CD4-positive, alpha-beta T cell treated with Interleukin-6 at 100 ng/mL for 8 hours (primary cell): ENCODE measurements at places on chromosomes 7 and 10.

DNA sequence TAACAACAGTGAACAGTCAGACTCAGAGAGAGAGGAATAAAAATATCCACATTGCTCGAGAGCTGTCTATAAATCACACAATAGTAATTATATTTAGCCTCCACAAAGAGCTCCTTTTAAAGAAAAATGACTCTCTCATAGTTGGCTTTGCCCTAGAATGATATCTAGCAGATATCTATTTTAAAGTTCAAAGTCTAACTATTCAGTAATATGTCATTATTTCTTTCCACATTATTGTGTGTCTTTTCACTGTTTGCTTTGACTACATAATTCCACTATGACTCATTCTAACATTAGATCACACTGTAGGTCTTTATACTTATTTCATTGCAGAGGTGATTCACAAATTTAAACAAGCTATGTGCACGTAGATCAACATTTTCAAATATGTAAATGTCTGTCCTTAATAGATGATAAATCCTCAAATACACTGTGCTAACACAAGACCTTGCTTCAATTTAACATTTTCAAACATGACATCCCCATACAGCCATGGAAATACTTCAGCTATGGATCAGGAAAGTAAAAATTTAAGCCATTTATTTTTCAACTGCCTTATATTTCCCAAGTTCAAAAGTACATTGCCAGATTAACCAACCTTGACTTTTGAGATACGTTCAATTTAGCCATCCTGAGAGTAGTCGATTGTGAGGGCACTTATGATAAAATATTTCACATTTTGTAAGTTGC lies 99.9 kb upstream of the AKR1E2 start:
- DNase-seq: no peak

GRCh38 chr10:105252911-105253310 lies 611.8 kb downstream of the SORCS3 start:
- DNase-seq: no peak

DNA sequence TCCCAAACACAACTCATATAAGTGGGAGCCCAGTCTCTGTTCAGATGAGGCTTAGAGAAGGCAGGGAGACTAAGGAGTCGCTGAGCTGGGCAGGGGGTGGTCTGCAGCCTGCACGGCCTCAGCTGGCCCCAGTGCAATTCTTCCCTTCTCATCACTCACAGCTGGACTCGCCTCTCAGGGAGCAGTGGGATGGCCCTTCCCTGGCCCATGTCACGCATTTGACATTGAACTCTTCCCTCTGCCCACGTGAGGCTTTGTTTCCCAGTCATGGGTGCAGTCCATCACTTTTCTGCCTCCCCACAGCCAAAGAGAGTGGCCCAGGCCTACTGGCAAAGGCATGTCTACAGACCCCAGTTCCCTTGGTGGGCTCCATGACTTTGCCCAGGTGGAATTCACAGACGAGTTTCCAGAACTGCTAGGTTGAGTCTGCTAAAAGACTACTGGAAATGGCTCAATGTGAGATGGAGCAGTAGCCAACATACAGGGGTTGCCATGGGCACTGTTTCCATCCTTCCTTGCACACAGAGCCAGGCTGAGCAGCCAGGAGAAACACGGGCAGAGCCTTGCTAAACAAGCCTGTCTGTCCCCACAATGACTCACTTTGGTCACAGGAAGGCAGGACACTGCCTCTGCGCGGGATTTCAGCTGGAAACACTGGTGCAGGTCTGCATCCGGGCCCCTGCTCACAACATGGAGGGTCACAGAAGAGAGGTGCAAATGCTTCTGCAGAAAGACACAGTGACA lies 90.1 kb downstream of the OAT start:
- no peak for DNase-seq

GRCh38 chr10:17255512-17255911 lies 27.5 kb downstream of the VIM start:
- DNase-seq: no peak

- DNase-seq: no peak
Measured at GRCh38 chr7:148547951-148548350, 42.6 kb upstream of the C7orf33 start.

GRCh38 chr10:94293354-94293753 lies 69.4 kb downstream of the NOC3L start:
- no peak for DNase-seq

- DNase-seq: no peak
Measured at GRCh38 chr7:13915891-13916290, 73.6 kb downstream of the ETV1 start.

- DNase-seq: peak; percentile 29
Measured at GRCh38 chr10:49254556-49255318, 44.2 kb upstream of the C10orf71 start.

GRCh38 chr7:134710854-134711624 lies 64.4 kb downstream of the BPGM start:
- DNase-seq: peak; percentile 65

DNA sequence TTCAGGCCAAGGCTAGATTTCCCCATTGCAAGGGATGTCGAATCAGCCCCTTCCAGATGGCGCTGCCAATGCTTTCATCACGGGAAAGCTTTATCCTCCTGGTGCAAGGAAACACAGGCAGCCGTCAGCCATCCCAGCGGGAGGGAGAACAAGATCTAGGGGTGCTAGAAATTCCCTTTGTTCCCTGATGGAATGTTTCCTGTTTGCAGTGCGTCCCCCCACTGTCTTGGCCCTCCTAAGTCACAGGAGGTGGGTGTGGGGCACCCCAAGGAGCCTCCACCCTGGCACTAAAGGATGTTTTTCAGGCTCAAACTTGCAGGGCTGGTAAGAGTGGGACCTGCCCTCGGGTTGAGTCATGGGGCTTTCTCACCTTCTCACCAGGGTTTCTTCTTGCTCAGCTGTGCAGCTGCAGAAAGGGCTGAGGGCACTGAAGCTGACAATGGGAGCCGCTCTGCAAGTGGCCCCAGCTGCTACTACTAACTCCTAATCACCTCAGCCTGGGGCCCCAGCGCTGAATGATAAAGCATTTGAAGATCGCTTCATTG lies 103.6 kb downstream of the PRPF18 start:
- no peak for DNase-seq

- no peak for DNase-seq
Measured at GRCh38 chr10:114061148-114061547, 17.5 kb downstream of the ADRB1 start.

- no peak for DNase-seq
Measured at GRCh38 chr10:129810-130209, 5.4 kb upstream of the ZMYND11 start.

- DNase-seq: no peak
Measured at GRCh38 chr7:35508623-35509400, 186.1 kb downstream of the HERPUD2 start.

DNA sequence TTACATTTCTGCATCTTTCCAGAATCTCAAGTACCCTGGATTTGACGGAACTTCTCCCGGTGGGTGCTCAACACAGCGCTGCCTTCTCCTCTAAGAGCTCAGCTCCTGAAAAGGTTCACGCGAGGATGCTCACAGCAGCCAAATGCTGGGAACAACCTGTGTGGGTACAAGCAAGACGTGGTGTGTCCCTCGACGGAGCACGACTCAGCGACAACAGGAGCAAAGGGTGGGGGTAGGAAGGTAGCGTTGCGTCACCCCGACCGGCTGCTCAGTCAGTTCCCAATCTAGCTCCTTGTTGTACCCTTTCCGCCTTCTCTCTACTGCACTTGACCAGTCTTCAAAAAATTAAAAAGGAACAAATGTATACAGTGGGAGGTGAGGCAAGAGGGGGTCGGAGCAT lies 117.3 kb downstream of the PTPRN2 start:
- no peak for DNase-seq

GRCh38 chr7:127446842-127447241 lies 54.3 kb upstream of the ZNF800 start:
- no peak for DNase-seq

- DNase-seq: no peak
Measured at GRCh38 chr10:90526721-90527120, 331.1 kb downstream of the HTR7 start.
